ENCODE measurements at places on chromosomes 5 and 9.

DNA sequence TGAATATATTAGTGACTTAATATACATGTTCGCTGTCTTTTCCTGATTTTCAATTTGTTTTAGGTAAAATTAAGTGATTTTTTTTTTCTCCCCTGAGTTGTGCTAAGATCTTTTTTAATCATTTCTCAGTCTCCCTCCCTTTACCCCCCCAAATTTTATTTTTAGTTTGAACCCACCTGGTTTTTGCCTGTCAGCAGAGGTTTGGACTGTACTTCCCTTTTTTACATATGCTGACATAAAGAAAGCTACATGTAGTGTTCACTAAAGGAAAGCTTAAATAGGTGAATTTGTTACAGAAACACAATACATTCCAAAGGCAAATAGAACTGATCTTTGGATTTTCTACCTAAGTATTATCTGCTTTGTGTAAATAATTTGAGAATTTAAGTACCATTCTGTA lies 82.2 kb downstream of the IPO11 start:
- DNase-seq, result no peak

DNA sequence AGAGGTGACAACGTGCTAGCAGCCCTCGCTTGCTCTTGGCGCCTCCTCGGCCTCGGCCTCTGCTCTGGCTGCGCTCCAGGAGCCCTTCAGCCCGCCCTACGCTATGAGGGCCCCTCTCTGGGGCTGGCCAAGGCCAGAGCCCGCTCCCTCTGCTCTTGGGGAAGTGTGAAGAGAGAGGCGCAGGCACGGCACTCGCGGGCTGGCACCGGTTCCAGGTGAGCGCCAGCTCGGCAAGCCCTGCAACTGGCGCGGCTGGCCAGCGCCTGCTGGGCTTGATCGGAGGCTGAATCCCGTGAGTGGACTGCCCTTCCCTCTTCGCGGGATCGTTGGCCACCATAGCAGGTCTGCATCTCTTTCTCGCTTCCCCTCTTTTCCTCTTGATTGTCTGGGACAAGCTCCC lies 298.0 kb upstream of the PTPRD start:
- no peak for DNase-seq

- DNase-seq, result no peak
Measured at GRCh38 chr5:63794296-63794695, 167.9 kb downstream of the HTR1A start.

- no peak for DNase-seq
Measured at GRCh38 chr9:136045595-136046553, 49.2 kb downstream of the NACC2 start.

DNA sequence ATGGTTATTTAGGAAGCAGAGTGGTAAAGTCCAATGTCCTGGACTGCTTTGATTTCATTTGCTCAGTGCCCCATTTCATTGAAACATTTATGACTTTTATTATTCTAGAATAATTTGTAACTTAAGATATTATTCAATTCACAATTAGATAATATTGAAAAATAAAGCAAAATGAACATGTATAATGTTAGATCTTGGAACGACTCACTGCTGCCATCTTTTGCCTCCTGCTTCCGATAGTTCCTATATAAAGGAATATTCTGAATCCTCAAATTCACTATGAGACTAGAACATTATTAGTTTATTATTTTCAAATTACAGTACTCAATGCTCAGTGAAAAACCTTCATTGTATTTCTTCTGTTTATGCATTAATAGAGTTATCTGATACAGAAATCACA lies 2.3 kb upstream of the CTNND2 start:
- DNase-seq, result no peak

DNA sequence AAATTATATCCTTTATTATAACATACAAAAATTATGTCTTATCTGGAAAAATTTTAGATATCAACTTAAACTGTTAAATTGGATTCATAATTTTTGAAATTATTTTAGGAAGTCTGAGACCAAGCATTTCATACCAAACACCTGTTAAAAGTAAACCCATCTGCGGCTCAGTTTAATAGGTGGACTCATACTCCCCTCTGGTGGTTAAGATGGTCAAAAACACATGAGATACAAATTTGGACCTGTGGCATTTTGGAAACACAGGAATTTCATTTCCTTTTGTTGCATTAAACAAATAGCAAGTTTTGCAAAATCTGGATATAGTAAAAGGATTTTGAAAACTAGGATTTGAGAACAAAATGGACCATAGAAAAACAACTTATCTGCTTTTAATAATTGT lies 53.7 kb downstream of the RGMB start:
- DNase-seq, result no peak

- no peak for DNase-seq
Measured at GRCh38 chr5:60365001-60365400, 335.0 kb downstream of the DEPDC1B start.

GRCh38 chr5:20353499-20353898 lies 365.5 kb upstream of the CDH18 start:
- DNase-seq, result no peak

GRCh38 chr9:128913048-128913900 lies 7.5 kb upstream of the PHYHD1 start:
- no peak for DNase-seq

GRCh38 chr5:132473019-132473531 lies 17.5 kb downstream of the IRF1 start:
- DNase-seq, result no peak

GRCh38 chr5:143118222-143118621 lies 285.3 kb downstream of the NR3C1 start:
- DNase-seq, result no peak

- no peak for DNase-seq
Measured at GRCh38 chr5:154474396-154475334, 3.4 kb downstream of the HAND1 start.

DNA sequence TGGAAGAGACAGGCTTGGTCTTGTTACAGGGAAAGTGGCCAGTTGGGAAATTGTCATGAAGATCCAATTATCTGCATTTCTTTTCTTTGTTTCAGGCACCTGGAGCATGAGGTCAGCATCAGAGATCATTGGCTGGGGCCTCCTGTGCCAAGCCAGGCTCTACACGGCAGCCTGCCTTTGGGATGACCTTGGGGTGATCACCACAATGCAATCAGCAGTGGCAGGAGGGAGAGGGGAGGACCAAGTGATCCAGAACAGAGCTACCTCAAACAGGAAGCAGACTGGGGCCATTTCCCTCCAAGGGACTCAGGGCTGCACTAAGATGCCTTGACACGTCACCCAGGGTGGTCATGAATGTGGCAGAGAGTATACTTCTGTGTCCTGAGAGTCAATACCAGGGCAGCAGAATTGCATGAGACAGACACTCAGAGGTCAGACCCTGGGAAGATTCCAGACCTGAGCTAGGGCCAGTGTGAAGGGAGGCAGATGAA lies 8.9 kb downstream of the SMIM23 start:
- no peak for DNase-seq

DNA sequence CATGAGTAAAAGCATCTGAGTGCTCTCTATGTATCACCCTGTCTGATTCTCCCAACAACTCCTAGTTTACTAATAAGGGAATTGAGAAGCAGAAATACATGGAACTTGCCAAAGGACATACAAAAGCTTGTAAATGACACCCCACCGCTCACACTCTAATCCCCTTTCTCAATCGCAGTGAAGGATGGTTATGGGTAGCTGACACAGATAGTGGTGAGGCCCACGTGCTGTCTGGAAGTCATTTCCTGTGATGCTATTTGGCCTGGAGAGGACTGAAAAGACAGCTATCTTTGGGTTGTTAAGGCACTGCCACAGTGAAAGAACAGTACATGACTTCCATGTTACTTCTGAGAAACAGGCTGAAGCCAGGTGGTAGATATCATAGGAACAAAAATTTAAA lies 117.0 kb downstream of the GLIS3 start:
- DNase-seq, result no peak

DNA sequence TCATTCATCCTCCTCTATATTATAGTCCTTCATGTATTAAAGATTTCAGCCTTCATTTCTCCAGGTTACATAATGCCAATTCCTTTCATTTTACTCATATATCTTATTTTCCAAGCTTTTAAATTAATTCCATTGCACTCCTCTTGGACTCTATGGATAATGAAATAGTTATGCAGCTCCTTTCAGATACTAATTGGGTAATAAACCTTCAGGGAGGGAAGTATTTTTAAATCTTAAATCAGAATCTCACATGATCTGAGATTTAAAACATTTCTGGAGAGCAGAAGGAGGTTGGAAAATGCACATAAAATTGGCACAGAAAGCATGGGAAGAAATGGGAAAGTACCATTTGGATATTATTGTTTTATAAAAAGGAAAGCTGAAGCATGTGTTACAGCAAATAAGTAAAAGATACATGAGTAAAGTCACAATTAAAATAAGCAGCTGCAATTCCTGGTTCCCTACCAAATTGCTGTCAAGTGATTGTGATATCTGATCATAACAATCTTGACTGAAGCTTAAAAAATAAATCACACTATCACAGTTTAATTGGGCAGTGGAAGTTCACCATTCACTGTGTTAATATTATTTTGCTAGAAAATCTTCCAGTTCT lies 257.9 kb upstream of the NREP start:
- DNase-seq, result no peak

GRCh38 chr5:15901151-15901550 lies 278.4 kb downstream of the MARCHF11 start:
- DNase-seq, result no peak

DNA sequence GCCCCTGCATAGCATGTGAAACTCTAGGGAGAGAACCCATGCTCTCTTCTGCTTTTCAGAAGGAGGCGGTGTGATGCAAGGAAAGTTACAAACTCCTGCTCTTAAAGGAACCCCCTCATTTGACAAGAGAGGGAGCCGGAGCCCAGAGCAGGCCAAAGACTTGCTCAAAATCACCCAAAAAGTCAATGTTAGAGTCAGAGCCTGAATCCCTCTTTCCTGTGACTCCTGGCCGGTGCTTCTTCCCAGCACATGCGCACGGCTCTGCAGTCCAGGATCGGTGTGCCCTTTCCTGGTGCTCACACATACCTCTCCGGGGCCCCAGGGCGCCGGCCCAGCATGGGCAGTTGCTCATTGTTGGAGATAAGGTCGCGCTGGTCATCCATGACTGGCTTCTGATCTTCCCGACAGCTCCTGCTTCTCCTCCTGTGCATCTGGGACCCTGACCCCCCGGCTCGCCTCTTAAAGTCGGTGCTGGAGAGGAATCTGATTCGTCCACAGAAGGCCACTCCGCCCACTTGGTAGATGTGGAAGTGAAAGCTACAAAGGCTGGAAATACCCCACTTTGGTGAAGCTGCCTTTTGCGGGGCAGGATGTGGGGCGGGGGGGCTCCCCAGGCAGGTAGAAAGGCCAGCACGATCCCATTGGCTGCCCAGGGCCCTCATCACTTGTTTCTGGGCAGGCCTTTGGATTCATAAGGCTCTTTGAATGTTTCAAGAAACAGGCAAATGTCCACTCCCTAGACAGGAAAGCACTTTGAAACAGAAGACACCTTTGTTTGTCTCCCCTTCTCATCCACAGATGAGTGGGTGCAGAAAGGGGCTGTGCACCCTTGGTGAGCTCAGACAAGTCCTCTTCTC lies at the start of gene CD74:
CD74 (minus strand) TSS at position 592 of the 857 bp plus-strand sequence; CDS start at position 431, 161 bp downstream.
- DNase-seq, result no peak

DNA sequence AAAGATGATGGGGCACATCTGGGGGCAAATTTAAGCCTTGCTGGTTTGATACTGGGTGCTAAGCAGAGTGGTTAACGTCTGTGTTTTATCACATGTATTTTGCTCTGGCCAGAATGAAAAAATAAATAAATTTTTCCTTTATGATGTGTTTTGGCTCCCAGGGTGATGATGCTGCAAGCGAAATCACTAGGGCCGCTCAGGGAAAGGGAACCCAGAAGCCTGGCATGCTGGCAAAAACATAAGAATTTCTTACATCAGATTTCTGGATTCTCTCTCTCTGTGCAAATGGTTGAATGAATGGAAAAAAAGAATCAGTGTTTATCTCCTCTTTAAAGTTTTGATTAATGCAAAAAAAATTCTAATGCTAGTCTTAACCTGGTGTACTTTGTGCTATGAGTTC lies 1975.2 kb upstream of the C9orf72 start:
- DNase-seq, result no peak

GRCh38 chr5:96633820-96634219 lies 28.4 kb upstream of the CAST start:
- no peak for DNase-seq

DNA sequence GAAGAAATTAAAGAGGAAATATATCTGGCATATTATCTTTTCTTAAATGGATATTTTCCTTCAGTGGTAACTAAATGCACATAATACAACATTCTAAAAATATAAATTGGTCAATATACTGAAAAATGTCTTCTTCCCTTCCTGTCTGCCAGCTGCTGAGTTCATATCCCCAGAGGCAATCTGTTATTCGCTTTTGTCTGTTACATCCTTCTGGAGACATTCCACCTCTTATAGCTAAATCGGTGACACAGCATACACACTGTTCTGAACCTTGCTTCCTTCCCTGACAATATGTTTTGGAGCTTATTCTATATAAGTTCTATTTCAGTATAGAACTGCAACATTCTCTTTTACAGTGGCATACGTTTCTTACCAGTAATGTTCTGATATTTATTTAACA lies 147.8 kb downstream of the TENT4A start:
- no peak for DNase-seq

DNA sequence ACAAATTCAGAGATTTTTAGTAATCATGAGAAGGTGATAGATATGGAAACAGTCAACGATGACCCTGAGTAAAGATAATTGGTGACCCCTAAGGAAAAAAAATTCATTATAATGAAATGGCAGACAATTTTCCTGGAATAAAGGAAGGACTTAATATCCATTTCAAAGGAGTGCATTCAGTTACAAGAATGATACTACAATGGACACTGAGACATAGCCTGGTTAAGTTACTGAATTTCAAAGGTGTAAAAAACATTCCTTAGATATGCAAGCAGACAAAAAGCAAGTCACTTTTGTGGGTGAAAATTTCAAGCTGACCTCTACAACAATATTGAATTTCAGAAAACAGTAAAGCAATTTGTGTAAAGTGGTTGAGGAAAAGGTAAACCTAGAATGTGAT lies 1012.5 kb upstream of the SEMA6A start:
- DNase-seq, result no peak

- DNase-seq, result no peak
Measured at GRCh38 chr9:32989660-32990059, 11.8 kb downstream of the APTX start.

- DNase-seq, result no peak
Measured at GRCh38 chr9:9186086-9186485, 1386.5 kb upstream of the DMAC1 start.

DNA sequence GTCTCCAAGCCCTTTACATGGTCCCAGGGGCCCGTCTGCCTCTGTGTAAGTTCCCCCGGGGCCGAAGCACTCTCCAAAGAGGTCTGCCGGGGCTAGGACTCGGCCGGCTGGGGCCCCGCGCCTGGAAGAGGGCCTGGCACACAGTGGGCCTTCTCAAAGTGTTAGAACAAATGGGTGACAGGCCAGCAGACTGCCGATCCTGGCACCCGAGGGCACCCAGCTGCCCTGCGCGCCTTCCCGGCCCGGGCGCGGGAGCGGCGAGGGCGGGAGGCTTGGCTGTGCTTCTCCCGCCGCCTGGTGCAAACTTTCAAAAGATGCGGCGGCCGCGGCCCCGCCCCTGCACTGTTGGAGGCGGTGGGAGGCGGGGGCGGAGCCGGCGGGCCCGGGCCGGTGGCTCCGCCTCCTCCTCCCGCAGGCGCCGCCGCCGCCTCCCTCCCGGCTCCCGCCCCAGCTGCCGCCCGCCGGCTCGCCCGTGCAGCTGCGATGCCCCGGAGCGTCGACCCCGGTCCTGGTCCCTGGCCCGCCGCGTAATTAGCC lies at the start of gene NEURL1B:
NEURL1B (plus strand) TSS at position 442 of the 537 bp plus-strand sequence. CDS start 144 bp downstream, outside the sequence.
- peak; percentile 43 for DNase-seq

- DNase-seq, result peak; percentile 75
Measured at GRCh38 chr5:112757468-112758208, 20.0 kb downstream of the APC start.

GRCh38 chr5:87782916-87783315 lies 370.2 kb upstream of the CCNH start:
- DNase-seq, result no peak

GRCh38 chr5:141632650-141633049 lies 4.0 kb downstream of the HDAC3 start:
- no peak for DNase-seq

All from NCI-H1694 (cell line).